ENCODE measurements at places on chromosomes 7 and 10. TPM values are rescaled to one million over a fixed set of nuclear protein-coding genes. Genes with fewer than 3 reads are reported as not detected.

DNA sequence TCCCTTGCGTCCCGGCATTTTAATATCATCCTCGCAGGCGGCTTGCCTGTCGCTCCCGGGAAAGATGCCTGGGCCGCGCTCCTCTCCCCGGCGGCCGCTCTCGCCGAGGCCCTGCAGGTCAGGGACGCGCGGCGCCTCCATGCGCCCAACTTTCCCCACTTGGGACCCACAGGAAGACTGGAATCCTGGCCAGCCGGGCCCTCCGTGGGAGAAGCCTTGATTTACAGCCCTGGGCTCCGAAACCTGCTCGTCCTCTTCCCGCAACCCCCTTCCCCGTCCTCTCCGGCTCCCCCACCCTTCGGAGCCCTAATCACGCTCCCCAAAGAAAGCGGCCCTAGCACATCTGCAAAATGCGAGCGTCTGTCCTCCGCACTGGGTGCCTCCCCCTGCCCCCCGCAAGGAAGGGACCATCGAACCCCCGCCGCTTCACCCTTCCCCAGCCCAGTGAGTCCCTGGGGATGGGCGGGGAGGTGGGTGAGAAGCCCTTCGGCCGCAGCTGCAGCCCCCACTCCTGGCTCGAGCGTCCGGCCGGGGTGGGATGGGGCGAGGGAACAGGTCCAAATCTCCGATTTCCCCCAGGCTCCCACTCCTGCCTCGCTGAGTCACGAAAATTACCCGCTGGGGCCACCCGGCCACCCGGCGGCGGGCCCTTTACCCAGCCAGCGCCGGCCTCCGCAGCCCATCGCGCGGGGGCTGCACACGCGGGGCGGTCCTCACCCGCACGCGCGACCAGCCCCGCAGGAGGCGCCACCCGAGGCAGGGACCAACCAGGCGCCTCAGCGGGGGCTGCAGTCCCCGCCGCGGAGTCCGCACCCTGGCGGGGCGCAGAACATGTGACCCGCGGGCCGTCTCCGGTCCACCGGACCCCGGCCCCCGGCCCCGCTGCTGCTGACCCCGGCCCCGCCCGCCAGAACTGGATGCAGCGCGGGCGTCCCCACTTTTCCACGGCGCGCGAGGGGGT is 695 bp downstream of the HSPA12A start:
- DNase-seq = no peak

- DNase-seq = no peak
These were observed 413.0 kb upstream of the ADARB2 start for GRCh38 chr10:2150288-2150687.

DNA sequence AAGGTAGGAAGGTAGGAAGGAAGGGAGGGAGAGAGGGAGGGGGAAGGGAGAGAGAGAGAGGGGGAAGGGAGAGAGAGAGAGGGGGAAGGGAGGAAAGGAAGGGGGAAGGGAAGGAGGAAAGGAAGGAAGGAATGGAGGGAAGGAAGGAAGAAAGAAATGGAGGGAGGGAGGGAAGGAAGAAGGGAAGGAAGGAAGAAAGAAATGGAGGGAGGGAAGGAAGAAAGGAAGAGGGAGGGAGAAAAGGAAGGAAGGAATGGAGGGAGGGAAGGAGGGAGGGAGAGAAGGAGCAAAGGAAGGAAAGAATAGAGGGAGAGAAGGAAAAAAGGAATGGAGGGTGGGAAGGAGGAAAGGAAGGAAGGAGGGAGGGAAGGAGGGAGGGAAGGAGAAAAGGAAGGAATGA is 176.4 kb upstream of the PTER start:
- DNase-seq = no peak

- DNase-seq = no peak
These were observed 136.5 kb upstream of the NAMPT start for GRCh38 chr7:106421181-106421762.

Gene FAM53B
- total RNA-seq = 16.1 TPM

Gene TMEM139
- total RNA-seq = 20.5 TPM

Gene DGKI
- 3.5 TPM for total RNA-seq

Gene OR9A2
- not detected for total RNA-seq

Gene CRYGN
- 0.84 TPM for total RNA-seq

Gene TRIL
- total RNA-seq = 1.3 TPM

- no peak for DNase-seq
These were observed 120.0 kb downstream of the CRPPA start for GRCh38 chr7:16301291-16301690.

DNA sequence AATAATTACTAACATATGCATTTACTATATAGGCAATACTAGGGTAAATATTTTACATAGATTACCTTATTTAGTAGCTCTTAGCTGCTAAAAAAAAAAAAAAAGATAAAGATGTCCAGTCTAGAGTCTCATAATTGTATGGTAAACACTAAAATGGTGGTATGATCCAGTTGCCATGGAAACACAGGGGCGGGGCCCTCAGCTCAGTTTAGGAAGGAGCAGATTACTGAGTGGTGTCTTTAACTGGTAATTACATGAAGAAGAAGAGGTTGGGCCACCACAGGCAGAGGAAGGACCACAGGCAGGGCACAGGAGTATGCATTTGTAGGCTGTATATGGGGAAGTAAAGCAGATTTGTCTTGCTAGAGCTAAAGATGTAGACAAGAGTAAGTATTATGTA is 43.7 kb downstream of the ITGB8 start:
- DNase-seq = no peak

- no peak for DNase-seq
These were observed 13.5 kb downstream of the KCNH2 start for GRCh38 chr7:150964593-150965111.

DNA sequence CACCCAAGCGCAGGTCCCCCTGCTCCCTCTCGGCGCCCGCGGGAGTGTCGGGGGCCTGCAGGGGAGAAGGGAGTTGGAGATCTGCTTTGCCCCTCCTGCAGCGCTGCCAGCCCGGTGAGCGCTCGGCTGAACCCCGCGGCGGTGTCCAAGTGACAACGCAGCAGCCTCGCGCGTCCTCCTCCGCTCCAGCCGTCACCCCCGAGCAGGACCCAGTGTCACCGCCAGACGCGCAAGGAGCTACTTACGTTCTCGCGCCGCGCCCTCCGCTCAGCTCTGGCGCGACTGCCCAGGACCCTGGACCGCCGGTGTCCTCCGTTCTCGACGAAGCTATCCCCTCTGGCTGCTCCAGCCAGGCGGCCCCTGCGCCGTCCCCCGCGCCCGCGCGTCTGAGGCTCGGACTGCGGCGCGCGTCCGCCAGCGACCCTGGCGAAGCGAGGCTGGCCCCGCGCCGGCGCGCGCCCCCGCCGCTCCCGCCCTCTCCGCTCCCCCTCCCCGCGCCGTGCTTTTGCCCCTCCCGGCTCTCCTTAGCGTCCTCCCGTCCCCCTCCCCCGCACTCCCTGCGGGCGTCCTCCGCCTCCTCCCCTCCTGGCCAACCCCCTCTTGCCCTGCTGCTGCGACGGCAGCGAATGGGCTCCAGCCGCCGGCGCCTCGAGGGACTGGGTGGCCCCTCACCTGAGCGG is at the start of gene NRCAM:
Gene NRCAM, minus strand, starts transcription at position 439 of the 680 bp plus-strand sequence. CDS start 216,372 bp downstream, outside the sequence.
- DNase-seq = no peak

- DNase-seq = no peak
These were observed 12.3 kb downstream of the THNSL1 start for GRCh38 chr10:25028711-25029110.

- DNase-seq = no peak
These were observed 2.6 kb upstream of the DLX6 start for GRCh38 chr7:97002555-97003261.

GRCh38 chr7:152922318-152923081 is 162.9 kb downstream of the ACTR3B start:
- DNase-seq = no peak

DNA sequence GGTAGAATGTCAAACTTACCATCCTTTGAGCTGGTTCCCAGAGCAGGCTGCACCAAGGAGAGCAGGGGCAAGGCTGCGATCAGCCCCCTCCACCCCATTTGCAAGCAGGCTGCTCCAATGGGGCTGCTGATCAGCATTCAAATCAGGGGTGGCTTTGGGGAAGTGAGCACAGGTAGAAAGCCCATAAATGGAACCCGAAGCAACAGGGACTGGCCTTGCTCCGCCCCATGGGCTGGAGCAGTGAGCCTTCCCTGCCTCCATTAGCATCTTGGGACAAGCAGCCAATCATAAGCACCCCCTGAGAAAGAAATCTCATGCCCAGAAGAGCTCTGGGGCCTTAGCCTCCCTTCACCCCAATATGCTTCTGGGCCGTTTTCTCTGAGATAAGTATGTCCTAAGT is 4.0 kb upstream of the PKD1L1 start:
- DNase-seq = no peak

- DNase-seq = no peak
These were observed 5.9 kb downstream of the AGR3 start for GRCh38 chr7:16875861-16876260.

- no peak for DNase-seq
These were observed 115.2 kb downstream of the PLXNA4 start for GRCh38 chr7:132461032-132461592.

- DNase-seq = no peak
These were observed 413 bp downstream of the PANK1 start for GRCh38 chr10:89644691-89644966.

DNA sequence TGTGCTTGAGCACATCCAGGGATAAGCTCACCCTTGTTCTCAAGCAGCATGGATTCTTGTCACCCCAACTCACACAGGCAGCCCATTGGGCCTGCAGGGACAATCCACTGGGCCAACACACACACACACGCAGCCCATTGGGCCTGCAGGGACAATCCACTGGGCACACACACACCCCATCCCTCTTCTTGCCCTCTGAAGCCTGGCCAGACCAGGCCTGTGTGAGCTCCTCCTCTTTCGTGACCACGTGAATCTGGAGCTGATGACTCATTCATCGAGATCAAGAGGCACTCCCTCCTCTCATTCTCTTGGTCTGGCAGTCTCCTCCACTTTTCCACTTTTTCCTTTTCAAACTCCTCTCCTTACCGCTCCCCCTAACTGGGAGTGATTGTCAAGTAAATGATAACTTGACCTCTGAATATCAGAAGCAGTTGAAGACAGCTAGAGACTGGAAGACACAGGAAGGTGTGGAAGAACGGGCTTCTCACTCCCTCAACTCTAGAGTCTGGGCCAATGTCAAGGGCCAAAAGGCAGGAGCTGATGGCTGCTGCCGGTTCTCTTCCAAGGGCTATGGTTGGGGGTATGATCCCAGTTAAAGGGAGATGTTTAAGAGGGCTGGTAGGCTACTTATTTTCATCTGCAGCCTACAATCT is 89.7 kb downstream of the HIPK2 start:
- DNase-seq = no peak

- DNase-seq = no peak
These were observed 29.0 kb downstream of the MRPL32 start for GRCh38 chr7:42961170-42961569.

GRCh38 chr7:125084196-125084595 is 154.6 kb upstream of the POT1 start:
- DNase-seq = no peak

DNA sequence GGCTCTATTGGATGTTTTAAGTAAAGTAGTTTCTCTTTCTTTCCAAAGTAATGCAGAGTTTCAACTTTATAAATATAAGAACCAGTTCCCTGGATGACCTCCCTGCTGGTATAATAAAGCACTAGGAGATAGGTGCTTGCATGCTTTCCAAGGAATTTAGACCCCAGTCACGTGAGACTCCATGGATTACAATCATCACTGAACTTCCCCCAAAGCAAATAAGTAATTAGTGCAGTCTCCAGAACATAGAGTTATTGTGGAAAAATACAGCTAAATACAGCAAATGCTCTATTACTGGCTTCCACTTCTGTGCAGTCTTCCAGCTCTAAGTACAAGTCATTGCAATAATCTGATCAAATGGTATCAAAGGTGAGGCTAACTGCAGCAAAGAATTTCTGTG is 220.2 kb upstream of the STEAP1 start:
- DNase-seq = no peak

Gene RAMP3
- not detected for total RNA-seq

Gene ITGA8
- 0.13 TPM for total RNA-seq

Gene CALHM3
- not detected for total RNA-seq

DNA sequence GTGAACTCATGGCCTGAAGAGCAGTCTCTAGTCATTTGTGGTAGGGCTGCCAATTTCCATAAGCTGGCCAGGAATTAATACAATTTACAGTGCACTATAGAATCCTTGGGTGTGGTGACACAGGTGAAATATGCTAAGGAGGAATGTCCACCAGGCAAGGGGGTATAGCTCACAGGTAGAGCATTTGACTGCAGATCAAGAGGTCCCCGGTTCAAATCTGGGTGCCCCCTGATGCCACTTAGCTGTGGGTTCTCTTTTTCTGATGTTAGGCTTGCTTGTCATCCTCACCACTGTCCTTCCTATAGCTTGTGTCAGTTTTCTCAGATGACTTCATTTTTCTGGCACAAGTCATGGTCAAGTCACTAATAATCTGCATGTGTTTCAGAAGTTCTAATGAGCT is 108.7 kb downstream of the ZNF467 start:
- DNase-seq = no peak

DNA sequence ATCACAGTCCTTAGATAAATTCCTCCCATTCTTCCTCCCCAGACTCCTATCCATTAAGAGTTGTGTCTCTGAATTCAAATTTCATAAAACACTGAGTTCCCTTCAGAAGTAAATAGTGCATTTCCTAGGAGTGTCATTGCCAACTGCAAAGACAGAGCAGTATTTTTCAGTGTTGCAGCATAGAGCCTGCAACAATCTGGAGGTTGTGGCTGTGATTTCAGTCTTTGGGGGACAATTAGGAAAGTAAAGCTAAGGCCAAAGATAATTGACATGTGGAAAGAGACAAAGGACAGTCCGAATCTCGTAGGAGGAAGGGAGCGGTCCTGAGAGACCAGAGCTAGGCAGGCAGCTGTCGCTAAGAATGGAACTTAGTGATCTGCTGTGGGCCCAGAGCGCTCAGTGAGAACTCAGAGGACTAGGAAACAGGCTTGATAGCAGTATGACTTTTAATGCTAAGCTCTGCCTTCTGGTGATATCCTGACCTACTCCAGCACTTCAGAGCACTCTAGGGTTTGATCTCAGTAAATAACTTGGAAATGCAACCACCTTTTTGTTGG is 46.2 kb downstream of the PRPF18 start:
- no peak for DNase-seq

DNA sequence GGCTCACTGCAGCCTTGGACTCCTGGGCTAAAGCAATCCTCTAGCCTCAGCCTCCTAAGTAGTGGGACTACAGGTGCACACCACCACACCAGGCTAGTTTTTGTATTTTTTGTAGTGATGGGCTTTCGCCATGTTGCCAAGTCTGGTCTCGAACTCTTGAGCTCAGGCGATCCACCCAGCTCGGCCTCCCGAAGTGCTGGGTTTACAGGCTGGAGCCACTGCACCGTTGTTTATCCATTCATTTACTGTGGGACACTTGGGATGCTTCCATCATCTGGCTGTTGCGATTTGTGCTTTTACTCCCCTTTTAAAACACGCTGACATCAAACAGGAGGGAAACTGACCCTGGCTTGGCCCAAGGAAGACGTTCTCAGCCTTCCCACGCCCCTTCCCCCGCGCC is 30.5 kb upstream of the SMARCD3 start:
- DNase-seq = no peak

DNA sequence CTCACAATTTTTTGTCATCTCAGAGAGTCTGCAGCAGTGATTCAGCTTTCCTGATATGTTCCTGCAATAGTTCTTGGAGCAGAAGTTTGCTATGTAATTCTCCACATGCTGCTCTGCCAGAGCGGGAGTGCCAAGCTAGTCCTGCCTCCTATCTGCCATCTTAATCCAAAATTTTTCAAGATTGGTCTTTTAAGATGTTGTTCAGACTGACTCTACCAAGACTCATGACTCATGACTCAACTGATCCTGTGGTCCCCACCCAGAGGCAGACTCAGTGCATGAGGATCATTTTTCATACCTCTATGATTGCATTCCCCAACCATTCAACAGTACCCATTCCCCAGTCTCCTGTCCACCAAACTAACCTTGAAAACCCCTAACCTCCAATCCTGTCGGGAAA is 470.8 kb downstream of the INHBA start:
- DNase-seq = no peak

Gene WNT8B
- 0.07 TPM for total RNA-seq

Gene NKX6-2
- total RNA-seq = not detected

Data from kidney epithelial cell (primary cell).